Jurkat, Clone E6-1 (cell line): ENCODE measurements at places on chromosomes 4 and X.

DNA sequence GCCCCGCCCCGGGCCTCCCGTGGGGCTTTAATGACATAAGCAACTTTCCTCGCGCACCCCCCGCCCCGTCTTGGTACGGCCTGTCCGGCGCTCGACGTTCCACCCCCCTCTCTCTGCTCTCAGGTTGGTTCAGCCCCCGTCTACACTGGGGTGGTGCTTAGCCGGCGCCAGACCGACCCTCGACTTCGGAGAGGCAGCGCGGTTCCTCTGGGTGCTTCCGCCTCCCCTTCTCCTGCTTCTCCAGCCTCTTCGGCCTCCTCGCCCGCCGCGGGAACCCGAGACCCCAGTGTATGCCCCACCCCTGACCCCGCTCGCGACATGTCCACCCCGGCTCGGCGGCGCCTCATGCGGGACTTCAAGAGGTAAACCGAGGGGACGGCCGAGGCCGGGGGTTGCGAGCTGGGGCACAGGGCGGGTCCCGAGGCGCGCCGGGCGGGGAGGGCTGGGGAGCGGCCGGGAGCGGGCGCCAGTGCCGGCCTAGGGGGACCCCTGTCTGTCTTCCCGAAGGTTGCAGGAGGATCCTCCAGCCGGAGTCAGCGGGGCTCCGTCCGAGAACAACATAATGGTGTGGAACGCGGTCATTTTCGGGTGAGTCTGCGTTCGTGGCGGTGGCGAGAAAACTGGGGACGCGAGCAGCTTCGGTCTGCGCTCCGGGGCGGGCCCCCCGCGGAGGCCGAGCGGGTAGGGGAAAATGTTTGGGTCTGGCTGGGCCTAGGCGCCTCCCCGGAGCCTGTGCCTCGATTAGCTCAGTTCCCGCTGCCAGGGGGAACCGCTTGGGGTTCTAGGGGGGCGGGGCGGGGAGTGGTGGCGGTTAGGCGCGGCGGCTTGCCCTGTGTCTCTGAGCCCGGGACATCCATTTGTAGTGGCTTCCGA is at the start of gene UBE2A:
TSS of gene UBE2A (plus strand) at position 170 of the 873 bp plus-strand sequence. CDS start at position 319, 149 bp downstream.
- DNase-seq, result peak; percentile 90

GRCh38 chr4:6239486-6239885 is 30.2 kb upstream of the WFS1 start:
- no peak for DNase-seq

DNA sequence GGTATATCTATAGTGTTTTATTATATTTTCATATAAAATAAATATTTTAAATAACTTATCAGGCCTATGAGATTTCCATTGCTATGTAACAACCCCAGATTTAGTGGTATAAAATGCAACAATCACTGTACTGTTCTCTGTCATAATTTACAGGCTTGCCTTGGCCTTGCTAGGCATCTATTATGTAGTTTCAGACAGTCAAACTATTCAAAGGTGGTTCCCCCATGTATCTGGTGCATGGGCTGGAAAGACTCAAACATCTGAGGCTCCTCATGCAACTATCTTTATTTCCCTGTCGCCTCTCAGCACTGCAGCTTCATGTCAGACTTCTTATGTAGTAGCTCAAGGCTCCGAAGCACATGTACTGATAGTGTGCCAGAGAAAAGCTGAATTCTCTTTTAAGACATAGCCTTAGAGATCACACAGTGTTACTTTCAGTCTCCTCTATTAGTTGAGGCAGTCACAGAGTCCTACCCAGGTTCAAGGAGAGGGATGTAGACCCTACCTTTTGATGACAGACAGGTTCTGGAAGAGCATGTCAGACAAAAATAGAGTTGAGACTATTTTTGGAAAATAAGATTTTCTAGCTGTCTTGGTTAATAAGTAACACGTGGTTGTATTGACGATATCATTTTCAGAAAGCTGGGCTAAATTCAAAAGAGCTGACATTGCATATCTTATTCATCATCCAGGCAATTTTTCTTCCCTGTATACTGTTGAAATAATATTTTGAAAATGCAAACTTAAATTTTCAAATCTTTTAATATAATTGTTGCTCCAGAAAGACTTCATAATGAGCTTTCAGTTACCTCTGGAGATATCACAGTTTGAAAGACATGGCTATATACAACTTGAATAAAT is 19.4 kb downstream of the MTTP start:
- no peak for DNase-seq

- no peak for DNase-seq
Measured at GRCh38 chr4:89708903-89709421, 128.0 kb downstream of the SNCA start.

- DNase-seq, result peak; percentile 68
Measured at GRCh38 chrX:3699821-3700381, 13.5 kb downstream of the PRKX start.

DNA sequence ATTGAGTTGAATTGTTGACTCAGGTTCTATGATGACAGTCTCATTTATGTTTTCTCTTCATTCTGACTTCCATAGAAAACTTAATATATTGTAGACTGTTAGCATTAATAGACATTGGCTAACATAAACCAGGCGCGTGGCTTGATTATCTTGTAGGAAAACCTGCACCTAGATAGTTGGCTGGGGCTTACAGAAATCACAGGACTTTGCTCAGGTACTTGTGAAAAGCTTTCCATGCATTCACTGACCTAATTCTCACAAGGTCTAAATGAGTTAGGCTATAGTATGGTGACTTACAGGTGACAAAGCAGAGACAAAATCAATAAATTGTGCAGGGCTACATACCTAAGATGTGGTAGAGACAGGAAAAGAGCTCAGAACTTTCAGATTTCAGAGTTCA is 212.8 kb downstream of the GPAT3 start:
- DNase-seq, result no peak

DNA sequence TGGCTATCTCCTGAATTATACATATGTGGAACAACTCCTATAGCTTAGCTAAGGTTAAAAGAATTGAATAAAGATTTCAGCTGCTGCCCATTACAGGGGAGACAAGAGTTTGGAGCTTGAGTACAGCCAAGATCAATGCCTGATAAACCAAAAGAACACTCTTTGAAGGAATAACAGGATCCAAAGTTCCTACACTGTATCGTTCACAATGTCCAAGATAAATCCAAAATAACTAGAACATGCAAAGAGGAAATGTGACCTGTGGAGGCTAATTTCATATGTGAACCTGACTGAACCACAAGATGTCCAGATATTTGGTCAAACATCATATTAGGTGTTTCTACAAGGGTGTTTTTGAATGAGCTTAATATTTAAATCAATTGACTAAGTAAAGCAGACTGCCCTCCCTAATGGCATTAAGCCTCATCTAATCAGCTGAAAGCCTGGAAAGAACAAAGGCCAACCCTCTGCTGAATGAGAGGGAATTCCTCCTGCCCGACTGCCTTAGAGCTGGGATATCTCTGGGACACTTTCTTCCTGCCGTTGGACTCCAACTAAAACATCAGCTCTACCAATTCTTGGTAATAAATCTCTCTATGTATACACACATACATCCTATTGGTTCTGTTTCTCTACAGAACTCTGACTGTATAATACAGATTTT is 19.2 kb downstream of the RFC1 start:
- no peak for DNase-seq

- no peak for DNase-seq
Measured at GRCh38 chr4:180330521-180330920, 1912.7 kb upstream of the TENM3 start.

DNA sequence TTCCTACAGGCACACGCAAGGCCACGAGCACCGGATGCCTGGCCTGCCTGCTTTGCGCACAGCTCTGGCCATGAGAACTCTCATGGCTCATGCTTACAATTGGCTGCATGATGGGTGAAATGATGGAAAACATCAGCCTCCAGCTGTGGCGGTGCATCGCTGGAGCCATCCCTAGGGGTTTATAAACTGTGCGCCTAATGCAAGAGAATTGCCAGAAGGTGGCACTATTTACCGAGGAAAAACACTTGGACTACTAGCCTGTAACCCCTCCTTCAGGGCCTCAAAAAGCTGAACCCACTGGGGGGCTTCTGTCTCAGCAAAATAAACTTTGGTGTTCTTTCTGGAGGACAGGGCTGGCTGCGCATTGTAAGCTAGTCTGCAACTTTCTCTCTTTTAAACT is 51.9 kb downstream of the PHKA2 start:
- DNase-seq, result peak; percentile 5

GRCh38 chr4:54677853-54678650 is 20.3 kb downstream of the KIT start:
- no peak for DNase-seq

DNA sequence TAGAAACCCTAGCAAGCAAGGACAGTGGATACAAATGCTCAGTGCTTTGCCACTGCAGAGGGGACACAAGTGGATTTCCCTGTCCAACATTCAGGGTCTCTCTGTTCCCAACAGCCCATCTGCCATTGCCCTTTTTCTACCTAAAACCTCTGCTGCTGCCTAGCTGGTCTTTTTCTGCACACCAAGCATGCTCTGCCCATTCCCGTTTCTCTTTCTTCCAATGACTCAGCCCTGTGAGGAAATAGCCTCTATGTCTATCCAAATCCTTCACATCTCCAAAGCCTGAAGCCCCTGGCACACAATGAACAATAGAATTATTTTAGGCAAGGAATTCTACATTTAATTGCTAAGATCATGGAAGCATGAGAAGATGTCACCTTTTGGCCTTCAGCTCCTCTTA is 5.7 kb upstream of the AMELX start:
- DNase-seq, result no peak

- DNase-seq, result no peak
Measured at GRCh38 chrX:29419774-29420553, 795.4 kb upstream of the MAGEB2 start.

GRCh38 chr4:138103597-138104283 is 138.4 kb downstream of the SLC7A11 start:
- DNase-seq, result no peak

GRCh38 chr4:25773358-25773757 is 89.4 kb downstream of the SEL1L3 start:
- DNase-seq, result peak; percentile 51

DNA sequence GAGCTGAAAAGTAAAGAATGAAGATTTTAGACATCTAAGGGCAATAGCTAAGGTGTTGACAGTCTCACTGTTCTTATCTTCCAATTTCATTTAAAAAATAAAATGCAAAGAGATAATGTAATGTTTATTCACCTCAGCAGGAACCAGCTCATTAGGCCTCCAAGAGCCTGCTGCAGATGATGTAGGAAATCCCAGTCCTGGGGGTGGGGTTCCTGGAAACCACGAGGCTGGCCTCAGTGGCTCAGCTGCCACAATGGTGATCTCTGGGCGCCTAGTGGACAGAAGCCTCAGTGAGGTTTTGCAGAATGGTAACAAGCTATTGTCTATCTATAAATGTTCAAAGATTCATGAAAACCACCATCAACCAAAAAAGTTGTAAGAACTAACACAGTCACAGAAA is 77.3 kb downstream of the RPS3A start:
- DNase-seq, result no peak

DNA sequence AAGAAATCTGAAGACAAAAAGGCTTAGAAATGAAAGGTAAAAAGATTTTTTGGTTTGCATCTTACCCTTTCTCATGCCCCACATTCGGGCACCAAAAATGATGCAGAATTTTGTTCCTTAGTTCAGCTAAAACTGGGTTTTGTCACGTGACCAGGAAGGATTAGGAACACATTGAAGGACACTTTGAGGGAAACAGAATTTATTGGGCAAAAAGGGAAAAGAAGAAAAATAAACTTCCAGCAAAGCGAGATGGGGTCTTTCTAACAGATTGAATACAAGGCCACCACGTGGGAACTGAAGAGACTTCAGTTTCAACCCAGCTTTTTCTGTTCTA is 81.3 kb upstream of the SMARCA5 start:
- no peak for DNase-seq

DNA sequence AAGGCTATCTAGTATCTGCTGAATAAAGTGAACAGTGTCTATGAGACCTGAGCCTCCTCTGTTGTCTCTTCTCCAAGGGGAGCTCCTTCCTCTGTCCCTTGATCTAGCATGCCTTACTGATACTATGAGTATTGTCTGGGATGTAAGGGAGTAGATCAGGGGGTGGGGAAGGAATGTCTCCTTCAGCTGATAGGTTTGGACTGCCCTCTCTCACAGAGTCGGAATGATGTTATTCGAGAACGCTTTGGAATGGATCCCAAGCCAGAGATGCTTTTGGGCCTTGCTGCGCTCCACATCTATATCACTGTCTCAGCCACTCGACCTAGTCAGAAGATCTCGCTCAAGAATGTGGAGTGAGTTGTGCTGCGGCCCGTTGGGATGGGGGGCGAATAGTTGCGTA is 68.3 kb upstream of the PRPS1 start:
- no peak for DNase-seq

DNA sequence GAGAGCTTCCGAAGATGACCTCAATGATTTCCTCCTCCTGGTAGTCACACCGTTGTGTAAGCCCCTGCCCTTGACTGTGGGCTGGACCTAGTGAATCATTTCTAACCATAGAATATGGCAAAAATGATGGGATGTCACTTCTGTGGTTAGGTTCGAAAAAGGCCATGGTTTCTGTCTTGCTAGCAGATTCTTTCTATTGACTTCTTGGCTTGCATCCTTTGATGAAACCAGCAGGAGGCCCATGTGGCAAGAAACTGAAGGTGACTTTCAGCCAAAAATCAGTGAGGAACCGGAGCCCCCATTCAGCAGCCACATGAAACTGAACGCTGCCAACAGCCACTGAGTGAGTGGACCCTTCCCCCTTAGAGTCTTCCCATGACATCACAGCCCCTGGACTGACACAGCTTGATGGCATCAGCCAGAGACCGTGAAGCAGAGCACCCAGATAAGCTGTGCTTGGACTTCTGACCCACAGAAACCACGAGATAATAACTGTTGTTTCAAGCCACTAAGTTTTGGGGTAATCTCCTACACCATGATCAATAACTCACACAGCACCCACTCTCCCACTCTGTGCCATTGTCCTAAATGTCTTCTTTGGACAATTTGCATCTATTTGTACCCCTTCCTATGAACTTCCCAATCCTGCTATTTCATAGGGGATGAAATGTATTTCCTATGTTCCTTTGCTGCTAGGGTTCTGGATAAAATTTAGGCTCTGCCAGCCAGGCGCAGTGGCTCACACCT is 148.0 kb upstream of the STX18 start:
- no peak for DNase-seq

- no peak for DNase-seq
Measured at GRCh38 chr4:147957446-147957845, 225.6 kb downstream of the ARHGAP10 start.

DNA sequence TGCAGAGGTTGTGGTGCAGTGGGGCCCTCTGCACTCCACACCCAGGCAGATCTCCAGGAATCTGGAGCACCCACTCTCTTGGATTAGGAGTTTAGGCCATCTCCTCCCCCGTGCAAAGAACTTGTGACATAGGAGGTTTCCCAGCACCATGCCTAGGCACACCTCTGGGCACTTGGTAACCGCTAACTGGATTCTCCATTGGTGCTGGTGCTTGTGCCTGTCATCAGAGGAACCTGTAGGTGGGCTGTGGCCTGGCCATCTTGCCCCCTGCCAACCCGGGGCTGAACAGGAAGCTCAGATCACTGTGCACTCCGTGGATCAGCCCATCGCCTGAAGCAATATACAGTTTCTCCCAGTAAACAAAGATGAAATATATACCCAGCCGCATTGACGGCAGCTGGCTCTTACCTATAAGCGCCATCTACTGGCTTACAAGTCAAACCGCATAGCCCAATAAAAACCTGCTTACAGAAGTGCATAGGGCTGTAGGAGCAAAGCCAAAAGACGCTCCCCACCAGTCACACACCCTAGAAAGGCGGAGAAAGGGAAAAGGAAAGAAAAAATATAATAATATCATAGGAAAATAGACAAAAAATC is 19.1 kb upstream of the TEX13B start:
- DNase-seq, result peak; percentile 45
